ENCODE measurements at places on chromosomes 11 and 22.

DNA sequence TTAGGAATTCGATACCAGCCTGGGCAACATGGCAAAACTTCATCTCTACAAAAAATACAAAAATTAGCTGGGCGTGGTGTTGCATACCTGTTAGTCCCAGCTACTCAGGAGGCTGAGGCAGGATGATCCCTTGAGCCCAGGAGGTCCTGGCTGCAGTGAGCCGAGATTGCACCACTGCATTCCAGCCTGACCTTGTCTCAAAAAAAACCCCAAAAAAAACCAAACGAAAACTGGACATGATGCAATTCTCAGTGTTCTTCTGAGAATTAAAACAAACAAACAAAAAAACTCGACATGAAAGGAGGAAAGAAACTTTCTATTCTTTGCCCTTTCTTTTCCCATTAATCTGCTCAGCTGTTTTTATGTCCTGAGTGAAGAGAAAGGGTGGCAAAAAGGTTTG, 7.4 kb downstream of the MED17 start:
- DNase-seq: no peak

GRCh38 chr11:72860010-72860409, 45.8 kb downstream of the ATG16L2 start:
- no peak for DNase-seq

DNA sequence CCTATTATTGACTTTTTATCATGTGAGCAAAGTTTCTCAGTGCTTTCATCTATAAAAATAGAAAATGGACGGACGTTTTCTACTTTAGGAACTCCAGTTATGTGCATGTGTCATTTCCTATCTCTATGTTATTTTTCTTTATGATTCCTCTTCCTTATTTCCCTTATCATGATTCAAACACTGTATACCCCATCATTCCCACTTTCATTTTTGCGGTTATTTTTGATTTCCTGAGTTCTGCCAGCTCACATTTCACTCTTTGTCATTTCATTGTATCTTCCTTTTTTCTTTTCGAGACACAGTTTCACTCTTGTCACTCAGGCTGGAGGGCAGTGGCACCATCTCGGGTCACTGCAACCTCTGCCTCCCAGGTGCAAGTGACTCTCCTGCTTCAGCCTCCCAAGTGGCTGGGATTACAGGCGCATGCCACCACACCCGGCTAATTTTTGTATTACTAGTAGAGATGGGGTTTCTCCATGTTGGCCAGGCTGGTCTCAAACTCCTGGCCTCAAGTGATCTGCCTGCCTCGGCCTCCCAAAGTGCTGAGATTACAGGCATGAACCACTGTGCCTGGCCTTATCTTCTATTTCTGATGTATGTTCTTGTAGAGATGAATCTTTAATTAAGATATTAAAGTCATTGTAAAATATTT, 21.5 kb downstream of the C11orf58 start:
- no peak for DNase-seq

- no peak for DNase-seq
Measured at GRCh38 chr11:130826572-130826971, 89.7 kb downstream of the SNX19 start.

DNA sequence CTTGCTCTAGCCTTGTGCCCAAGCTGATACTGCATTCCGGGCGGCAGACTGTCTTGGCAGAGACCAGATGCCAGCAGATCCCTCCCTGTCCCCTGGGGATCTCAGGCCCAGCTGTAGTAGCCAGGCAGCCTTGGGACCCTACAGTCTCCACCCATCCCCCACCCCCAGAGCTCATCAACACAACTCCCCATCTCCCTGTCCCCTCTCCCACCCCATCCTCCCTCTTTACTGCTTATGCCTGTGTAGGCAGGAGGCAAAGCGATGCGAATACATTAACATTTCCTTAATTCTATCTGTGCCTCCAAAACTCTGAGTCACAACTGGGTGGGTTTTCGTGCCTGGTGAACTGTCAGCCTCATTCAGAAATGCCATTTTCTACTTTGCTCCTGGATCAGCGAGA, 547.6 kb downstream of the BUD13 start:
- peak; percentile 11 for DNase-seq
